ENCODE measurements at places on chromosomes 1 and 21.
A peak's percentile ranks its signal among the peaks of the same experiment; 100 is the strongest.

DNA sequence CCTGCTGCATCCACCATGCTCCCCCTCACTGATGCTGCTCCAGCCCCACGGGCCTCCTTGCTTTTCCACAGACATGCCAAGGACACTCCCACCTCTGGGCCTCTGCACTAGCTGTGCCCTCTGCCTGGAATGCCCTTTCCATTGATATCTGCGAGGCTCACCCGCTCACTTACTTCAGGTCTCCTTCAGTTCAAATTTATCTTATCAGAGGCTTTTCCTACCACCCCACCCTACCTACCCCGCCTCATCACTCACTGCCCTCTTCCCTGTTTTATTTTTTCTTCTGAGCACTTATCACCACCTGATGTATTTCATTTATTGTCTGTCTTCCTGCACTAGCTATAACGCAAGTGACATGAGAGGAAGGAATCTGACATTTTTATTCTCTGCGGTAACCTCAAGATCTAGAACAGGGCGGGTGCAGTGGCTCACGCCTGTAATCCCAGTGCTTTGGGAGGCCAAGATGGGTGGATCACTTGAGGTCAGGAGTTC is 7.0 kb downstream of the HSPG2 start:
- no peak for DNase-seq

GRCh38 chr1:114707604-114708003 is 9.0 kb downstream of the NRAS start:
- DNase-seq = no peak

GRCh38 chr1:87393445-87394085 is 64.9 kb downstream of the LMO4 start:
- no peak for DNase-seq

DNA sequence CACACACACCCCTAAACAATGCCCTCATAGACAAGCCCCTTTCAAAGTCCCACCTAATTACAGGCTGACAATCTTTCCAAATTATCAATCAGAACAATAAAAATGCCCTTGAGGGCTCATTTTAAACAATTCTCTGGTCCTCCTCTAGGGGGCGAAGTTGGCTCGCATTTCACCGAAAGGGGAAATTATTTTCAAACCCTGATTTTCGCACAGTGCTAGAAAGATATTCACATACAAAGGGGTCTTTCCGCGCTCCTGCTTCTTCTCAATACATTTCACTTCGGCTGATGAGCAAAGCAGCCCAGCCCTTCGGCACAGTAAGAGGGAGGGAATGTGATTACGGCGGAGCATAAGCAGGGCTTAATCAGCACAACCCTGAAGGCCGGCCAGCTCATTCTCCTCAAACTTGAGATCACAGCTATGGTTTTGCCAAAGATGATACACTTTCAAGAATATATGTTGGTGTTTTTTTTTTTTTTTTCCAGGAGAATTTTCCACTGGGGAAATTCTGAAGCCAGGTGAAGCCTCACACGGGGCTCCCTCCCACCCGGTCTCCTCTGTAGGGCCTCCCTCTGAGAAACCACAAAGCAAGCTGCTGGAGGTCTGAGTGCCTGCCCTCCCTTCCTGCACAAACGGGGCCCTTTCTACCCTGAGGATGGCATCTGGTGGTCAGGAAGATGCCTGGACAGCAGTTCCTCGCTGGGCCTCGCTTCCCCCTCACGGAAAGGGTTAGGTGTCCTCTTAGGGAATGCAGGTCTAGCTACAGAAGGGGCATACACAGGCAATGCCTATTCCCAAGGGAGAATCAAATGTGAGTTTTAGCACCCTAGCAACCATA is 66.9 kb downstream of the GNG12 start:
- peak; percentile 40 for DNase-seq

DNA sequence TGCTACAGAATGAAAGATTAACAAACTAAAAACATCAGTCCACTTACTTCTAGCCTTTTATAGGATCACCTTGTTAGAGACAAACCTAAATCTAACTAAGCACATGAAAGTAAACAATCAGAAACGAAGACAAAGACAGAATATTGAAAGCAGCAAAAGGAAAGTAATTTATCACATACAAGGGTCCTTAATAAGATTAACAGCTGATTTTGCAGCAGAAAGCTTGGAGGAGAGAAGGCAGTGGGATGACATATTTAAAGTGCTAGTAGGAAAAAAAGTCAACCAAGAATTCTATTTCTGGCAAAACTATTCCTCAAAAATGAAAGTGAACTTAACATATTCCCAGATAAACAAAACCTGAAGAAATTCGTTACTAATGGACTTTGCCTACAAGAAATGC is 286.4 kb downstream of the RWDD3 start:
- no peak for DNase-seq

GRCh38 chr1:63590166-63590560 is 3.0 kb upstream of the PGM1 start:
- no peak for DNase-seq

- DNase-seq = no peak
These were observed 106.3 kb upstream of the TMEM51 start for GRCh38 chr1:15047237-15047636.

DNA sequence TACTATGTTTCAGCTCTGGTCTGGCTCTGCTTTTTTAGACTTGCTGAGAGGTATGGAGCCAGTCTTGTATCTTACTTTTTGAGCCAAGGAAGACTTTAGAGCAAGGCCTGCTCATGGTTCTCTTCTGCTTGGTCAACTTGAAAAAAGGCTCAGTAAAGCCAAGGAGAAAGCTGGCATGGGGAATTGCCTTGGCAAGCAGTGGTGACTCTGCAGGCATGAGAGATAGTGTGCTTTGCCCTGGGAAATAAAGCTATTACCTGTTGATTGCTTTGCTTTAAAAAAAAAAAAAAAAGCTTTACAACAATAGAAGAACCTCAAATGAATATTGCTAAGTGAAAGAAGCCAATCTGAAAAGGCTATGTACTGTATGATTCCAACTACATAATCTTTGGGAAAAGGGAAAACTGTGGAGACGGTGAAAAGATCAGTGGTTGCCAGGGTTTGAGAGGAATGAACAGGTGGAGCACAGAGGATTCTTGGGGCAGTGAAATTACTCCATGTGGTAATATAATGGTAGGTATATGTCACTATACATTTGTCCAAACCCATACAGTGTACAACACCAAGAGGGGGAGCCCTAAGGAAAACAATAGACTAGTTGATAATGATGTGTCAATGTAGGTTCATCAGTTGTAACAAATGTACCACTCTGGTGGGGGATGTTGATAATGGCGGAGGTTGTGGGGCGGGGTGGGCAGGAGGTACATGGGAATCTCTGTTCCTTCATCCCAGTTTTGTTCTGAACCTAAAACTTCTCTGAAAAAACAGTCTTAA is 87.6 kb downstream of the HMCN1 start:
- no peak for DNase-seq

DNA sequence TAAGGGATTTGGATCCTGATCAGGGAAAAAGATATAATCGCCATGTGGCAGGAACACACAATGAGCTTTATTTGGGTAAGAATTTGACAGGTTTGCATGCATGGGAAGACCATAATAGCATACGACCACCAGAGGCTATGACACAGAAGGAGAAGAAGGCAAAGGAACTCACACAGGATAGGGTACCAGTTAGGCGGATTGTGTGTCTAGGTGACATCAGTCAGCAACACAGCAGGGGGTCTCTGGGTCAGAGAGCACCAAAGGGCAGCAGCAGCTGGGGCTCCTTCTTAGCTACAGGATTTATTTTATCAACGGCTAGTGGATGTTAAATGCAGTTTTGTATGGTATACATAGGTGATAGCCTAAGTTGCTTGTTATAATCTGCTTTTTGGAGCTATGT is 551.3 kb downstream of the KCNT2 start:
- no peak for DNase-seq

GRCh38 chr1:44101328-44101727 is 17.3 kb upstream of the KLF17 start:
- DNase-seq = no peak

- no peak for DNase-seq
These were observed 274.0 kb upstream of the TMPRSS15 start for GRCh38 chr21:18677632-18678031.

All from CD4-positive, alpha-beta memory T cell (primary cell).